WERI-Rb-1 (cell line): ENCODE measurements at places on chromosomes 7 and 10.

- no peak for DNase-seq
Observed at GRCh38 chr7:120547605-120548004, 274.6 kb downstream of the KCND2 start.

DNA sequence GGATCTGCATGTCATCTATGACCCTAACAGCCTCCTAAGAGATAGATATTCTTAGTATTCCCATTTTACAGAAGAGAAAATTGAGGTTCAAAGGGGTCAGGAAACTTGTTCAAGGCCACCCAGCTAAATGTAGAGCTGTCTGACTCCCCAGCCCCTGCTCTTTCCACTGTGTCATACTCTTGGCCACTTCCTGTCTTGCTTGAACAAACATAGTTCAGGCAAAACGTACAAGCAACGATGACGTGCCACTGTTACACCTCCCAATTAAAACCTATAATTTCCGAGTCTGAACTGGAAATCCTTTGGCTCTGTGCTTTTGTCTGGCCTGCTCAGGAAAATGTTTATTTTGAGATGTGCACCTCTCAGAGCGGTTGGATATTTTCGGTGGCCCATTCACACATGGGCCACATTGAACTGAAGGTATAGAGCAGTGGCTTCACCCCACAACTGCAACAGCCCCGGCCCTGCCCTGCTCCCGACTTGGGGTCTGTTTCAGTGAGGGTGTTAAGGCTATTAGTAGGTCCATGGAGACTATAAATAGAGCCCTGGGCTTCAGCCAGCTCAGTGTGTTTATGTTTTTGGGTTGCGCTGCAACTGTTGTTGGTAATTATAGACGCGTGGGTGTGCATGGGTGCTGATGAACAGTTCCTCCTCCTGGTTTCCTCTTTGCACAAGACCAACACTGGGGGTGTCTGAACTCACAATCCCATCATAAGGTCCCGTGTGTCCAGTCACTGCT is 172.3 kb upstream of the ADO start:
- no peak for DNase-seq

- DNase-seq, result no peak
Observed at GRCh38 chr10:19952224-19953010, 136.2 kb downstream of the PLXDC2 start.

- DNase-seq, result no peak
Observed at GRCh38 chr10:5566614-5567013, 41.9 kb downstream of the CALML3 start.

DNA sequence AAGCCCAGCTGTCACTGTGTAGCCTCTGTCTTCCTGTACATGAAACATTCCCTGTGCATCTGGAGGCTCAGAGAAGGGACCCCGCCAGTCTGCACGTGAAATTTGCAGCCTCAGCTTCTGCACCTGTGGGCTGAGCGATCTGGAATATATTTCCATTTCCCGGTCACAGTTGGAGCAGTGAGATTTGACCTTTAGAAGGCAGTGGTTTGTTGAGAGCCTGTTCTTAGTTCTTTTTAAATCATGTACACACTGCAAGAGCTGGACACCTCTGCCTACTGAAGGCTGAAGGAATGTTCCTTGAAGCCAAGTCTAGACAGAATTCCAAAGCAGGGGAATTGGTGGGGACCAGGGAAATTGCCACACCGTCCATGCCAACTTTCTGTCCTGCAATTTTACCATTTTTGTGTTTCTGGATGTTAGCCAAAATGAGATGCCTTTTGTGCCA is 706.6 kb downstream of the INHBA start:
- DNase-seq, result no peak

- no peak for DNase-seq
Observed at GRCh38 chr7:82017334-82017943, 247.6 kb upstream of the HGF start.

- no peak for DNase-seq
Observed at GRCh38 chr7:50315739-50316671, 11.5 kb downstream of the IKZF1 start.

GRCh38 chr10:121952226-121952625 is 22.8 kb downstream of the NSMCE4A start:
- no peak for DNase-seq

DNA sequence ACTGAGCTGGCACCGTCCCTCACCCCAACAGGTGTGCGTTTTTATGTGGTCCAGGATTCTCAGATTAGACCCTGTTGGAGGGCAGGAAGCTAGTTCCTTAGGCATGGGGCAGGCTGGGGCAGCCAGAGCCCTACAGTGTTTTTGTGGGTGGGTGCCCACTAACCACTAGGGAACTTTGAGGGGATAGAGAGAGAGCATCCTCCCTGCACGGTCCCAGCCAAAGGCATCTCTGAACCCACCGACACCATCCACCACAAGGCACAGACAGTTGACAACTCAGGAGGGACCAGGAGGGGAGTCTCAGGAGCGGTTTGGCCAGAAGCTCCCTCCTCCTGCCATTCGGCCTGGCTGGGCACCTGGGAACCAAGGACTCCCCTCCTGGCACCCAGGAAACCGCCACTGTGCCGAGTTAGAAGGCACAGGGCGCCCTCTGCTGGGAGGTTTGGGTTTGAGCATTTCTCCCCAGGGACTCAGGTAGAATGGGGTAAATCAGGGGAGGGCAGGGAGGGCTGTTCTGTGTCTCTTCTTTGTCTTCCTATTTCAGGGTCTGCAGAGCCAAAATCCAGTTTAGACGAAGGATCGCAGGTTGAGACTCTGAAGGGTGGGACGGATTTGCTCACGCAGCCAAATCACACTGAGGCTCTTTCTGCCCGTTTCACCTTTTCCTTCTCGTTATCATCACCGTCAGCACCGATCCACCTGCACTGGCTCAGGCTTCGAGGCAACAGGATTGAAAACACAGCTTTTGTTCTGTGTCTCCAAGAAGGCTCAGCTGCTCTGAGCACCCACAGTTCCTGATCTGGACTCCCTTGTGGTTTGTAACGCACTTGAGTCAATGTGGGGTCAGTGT is 84.8 kb upstream of the COL13A1 start:
- peak; percentile 75 for DNase-seq

GRCh38 chr10:52391927-52392602 is 78.0 kb downstream of the DKK1 start:
- no peak for DNase-seq

- DNase-seq, result no peak
Observed at GRCh38 chr10:130652544-130652943, 516.4 kb downstream of the GLRX3 start.

DNA sequence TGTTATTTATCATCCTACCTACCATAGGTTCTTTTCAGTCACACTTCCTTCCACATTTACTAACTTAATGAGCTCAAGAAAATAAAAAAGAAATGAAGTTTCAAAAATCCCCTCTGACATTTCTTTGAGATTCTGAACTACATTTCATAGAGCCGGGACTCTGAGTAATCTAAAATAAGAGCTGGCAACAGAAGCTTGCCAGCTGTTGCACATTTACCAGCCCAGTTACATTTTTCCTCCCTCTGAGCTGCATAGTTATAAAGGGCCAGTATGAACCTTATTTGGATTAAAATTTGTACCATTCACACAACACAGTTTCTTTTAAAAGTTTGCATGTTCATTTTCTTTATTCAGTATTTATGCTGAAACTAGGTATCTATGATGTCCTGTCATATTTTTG is 119.5 kb upstream of the CAV2 start:
- no peak for DNase-seq

DNA sequence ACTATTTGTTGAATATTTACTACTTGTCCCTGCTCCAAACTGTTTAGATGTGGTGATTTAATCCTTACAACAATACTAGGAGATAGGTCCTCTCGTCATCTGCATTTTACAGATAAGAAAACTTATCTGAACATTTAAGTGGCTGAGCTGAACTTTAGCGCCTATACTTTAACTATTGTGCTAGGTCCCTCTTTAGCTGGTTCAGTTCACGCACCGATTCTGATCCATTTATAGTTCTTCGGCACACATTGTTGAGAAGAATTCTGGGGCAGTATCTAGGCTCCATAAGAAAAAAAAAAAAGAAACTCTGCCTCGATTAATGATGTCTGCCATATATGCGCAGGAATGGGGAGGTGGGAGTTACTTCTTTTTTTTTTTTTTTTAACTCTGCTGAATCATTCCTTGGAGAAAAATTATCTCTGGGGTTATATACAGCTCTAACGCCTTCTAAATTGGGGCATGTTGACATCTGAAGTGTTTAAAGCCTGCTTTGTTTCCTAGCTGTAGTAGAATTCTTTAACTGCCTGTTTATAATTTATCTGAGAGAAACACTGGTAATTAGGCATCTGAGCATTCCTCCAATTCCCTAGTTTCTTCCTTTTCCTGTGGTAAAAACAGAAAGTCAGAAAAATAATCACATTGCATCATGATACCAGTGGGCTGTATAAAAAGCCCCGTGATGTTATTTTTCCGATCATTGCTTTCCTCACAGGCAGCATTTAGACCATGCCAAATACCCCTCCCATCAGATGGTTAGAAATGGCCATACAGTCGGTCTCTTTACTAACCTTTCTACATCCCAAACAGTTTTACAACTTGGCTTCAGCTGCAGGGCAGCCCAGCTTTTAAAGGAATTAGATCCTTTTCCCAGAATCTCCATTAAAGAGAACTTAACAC is 98.5 kb upstream of the KDM7A start:
- no peak for DNase-seq

GRCh38 chr7:2243458-2243857 is 1.4 kb downstream of the NUDT1 start:
- DNase-seq, result no peak

DNA sequence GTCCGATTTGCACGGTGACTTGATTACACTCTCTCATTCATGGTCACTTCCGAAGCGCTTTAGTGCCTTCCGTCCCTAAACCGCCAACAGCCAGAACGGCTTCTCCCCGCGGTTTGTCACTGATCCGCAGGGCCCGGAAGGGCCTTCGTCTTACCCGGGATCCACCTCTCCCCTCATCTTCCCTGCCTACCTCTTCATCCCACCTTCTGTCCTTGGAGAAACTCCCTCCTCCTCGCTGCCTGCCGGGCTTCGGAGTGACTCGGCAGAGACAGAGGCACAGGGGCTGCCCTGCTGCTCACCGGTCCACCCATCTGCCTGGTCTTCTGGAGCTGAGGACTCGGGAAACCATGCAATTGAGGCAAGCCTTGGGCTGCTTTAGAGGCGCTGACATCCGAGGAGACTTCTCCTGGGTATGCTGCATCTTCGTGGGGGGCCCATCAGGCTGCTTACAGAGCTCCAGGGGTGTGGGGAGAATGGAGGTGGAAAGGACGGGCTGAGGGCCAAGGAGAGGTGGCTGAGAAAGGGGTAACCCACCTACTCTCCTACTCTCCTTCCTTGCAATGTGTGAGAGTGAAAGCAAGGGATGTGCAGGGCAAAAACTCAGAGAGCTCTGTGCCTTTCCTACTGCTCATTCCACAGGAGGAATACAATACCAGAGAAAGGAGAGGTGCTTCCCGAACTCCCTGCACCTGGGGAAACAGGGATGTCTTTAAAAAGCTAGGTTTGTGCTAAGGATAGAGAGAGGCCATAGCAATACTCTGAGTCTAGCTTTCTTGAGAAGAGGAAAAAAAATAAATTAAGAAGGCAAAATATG is 1.0 kb upstream of the HOXA11 start:
- DNase-seq, result peak; percentile 9

- no peak for DNase-seq
Observed at GRCh38 chr10:22505911-22506685, 160.8 kb downstream of the SPAG6 start.

GRCh38 chr7:121914676-121915279 is 41.8 kb downstream of the PTPRZ1 start:
- DNase-seq, result no peak

- DNase-seq, result no peak
Observed at GRCh38 chr10:69826789-69827554, 25.3 kb downstream of the COL13A1 start.
